ENCODE measurements at places on chromosomes 12 and 14.

DNA sequence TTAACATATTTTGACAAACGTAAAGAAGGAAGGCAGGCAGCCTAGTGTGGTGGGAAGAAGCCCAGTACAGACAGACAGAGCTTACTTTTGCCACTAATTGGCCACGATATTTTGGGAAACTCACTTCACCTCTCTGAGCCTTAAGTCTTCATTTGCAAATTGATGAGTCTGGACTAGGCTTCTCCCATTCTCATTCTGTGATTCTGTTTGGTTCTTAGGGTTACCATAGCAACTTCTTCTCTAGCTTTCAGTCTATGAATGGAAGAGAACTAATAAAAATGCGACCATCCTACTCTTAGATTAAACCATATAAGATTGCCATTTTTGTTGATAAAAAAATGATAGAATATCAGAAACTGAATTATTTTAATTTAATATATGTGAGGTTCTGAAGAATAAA is 210.5 kb downstream of the SNAPC1 start:
- DNase-seq: no peak

- no peak for DNase-seq
Measured at GRCh38 chr12:44942714-44943113, 66.6 kb upstream of the NELL2 start.

GRCh38 chr12:107684990-107685359 is 624 bp upstream of the PWP1 start:
- peak; percentile 34 for DNase-seq

GRCh38 chr12:64625243-64626077 is 15.2 kb downstream of the RASSF3 start:
- peak; percentile 53 for DNase-seq

DNA sequence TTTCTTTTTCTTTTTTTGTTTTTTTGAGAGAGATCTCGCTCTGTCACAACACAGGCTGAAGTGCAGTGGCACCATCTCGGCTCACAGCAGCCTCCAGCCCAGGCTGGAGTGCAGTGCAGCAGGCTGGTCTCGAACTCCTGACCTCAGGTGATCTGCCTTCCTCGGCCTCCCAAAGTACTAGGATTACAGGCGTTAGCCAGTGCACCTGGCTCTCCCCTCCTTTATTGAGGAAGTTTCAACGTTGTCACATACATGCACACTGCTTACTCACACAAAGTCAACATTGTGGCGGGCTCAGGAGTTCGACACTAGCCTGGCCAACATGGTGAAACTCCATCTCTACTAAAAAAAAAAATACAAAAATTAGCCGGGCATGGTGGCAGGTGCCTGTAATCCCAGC is 32.0 kb downstream of the EAPP start:
- DNase-seq: no peak

- DNase-seq: no peak
Measured at GRCh38 chr14:101259748-101260147, 301.5 kb upstream of the DIO3 start.

DNA sequence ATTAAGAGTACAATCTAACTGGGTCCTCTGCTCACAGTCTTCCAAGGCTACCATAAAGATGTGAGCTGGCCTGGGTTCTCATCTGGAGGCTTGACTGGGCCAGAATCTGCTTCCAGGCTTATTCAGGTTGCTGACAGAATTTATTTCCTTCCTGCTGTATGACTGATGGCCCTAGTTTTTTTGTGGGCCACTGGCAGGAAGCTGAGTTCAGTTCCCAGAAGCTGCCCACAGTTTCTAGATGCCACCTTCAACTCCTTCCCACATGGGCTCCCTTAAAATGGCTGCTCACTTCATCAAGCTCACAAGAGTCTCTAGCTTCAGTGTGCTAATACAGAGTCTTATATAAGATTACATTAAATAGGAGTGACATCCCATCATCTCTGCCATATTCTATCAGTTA is 121.7 kb upstream of the CAND1 start:
- no peak for DNase-seq

DNA sequence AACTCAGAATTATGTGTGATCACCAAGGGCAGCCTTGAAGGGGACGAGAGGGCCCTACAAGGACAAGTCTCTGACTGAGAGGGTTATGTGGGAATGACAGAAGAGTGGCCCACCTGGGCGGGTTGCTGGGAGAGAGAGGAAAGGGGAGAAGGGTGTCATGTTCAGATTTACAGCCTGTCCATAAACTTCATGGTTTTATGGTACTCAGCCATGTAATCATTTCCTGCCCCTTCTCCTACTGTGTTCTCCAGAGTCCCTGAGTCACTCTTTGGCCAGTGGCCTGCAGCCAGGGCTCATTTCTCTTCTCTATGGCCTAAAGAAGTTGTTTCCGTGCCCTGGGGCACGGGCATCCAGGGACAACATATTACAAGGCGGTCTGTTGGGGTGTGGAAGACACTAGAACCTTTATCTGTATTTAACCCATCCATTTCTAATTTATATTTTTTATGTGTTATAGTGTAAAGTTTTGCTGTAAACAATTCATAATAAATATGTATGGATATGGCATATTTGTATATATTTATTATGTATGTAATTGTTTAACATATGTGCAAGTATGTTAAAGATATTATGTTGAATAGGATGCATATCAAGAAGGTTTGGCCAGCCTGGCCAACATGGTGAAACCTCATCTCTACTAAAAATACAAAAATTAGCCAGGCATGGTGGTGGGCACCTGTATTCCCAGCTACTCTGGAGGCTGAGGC is 26.9 kb downstream of the DDX47 start:
- DNase-seq: no peak

- DNase-seq: no peak
Measured at GRCh38 chr12:126648074-126648473, 1582.8 kb downstream of the AACS start.

- DNase-seq: peak; percentile 75
Measured at GRCh38 chr12:11836282-11837151, 187.0 kb downstream of the ETV6 start.

DNA sequence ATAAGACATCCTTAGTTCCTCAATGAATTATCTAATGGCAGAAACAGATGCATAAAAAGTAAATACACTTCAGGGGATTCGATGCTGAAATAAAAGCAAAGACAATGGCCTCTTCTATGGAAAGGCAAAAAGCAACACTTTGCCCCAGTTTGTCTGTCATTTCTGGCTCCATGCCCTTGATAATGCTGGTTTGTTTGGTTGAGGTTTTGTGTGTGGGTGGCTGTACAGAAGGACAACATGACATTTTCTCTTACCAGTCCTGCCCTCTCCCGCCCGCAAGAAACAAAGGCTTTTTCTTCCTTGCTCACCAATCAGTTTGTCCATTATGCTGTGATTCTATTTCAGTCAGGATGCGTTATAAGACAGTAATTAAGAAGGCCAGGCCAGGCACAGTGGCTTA is 18.1 kb upstream of the WDR89 start:
- DNase-seq: no peak

DNA sequence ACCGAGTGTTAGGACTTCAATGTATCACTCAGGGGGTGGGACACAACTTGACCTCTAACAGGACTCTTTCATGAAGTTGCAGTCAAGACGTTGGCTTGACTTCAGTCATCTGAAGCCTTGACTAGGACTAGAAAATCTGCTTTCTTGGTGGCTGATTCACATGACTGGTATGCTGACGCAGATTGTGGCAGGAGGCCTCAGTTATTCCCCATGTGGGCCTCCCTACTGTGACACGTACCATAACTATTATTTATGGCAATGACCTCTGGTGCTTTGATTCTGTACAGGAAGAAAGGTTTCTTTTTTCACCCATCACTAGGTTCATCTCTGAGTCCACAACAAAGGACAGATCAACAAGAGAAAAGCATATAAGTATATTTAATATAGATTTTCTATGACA is 270.4 kb downstream of the NEDD1 start:
- no peak for DNase-seq

GRCh38 chr14:20696764-20697163 is 8.2 kb downstream of the ANG start:
- no peak for DNase-seq

- no peak for DNase-seq
Measured at GRCh38 chr12:6384499-6385436, 806 bp downstream of the LTBR start.

- no peak for DNase-seq
Measured at GRCh38 chr14:41636492-41637392, 30.1 kb downstream of the LRFN5 start.

DNA sequence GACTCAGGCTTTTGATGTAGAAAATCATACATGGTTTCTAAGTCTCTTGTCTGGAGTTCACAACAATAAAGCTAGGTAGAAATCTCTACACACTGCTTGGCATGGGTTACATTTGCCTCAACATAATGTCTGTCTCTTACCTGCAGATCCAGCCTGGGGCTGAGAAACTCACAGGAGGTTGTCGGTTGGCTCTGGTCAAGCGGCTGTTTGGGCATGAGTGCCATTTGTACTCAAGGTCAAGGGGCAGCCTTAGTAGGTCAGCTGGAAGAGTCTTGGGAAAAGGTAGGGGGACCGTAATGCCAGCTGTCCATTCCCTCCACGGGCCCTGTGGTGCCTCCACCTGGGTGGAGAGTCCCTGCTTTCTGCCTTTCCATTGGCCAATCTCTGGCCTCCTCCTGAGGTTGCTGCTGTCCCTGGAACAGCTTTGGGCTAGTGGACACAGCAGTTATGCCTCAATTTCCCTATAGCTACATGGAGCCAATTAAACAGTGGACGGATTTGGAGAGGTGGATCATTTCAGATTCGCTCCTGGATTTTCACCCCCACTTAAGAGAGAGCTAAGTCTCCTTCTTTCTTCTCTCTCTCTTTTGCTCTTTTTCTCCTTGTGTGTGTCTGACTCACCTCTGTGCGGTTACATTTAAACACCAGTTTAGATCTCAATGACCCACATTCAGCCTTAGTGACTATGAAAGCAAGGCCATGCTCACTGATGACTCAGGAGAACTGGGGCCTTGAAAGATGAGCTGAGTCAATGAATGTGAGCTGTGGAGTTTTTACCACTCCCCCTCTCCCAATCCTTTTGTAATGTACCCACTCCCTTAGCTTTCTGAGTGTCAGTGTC is 132.8 kb upstream of the HIF1A start:
- DNase-seq: no peak

DNA sequence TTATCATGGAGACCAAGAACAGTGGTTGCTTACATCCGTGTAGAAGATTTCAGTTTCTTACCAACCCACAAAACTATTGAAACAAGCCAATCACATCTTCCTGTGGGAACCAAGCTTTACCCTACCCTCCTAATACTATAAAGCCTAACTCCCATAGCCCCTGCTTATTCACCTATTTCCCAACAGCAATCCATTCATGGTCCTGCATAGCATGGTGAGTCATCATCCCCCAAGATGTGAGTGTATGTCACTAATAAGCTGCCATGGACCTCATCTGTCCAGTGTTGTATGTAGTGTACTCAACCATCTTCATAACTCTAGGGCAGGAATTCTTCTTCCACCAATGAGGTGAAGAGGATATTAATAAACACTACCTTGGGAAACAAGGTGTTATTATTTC is 1620.4 kb upstream of the FLRT2 start:
- no peak for DNase-seq

- DNase-seq: no peak
Measured at GRCh38 chr14:93402951-93403350, 27.8 kb upstream of the UNC79 start.

DNA sequence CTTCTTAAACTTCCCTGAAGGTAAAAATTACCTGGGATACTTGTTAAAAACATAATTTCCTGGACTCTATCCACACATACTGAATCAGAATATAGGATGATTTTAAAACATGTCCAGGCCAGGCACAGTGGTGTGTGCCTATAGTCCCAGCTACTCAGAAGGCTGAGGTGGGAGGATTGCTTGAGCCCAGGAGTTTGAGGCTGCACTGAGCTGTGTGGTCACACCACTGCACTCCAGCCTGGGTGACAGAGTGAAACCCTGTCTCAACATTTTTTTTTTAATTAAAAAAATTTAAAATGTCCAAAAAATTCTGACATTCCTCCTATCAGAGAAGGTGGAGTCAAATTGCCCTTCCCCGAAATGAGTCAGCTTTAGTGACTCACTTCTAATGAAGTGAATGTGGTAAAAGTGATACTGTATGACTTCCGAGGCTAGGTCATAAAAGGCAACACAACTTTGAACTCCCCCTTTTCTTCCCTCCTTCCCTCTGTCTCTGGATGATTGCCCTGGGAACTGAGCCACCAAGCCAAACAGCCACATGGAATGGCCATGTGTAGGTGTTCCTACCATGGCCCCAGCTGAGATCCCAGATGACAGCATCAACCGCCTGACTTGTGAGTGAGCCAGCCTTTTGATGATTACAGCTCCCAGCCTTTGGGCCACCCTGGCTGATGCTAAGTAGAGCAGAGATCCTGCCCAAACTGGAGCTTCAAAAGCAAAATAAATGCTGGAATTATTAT is 36.3 kb downstream of the LIMA1 start:
- peak; percentile 50 for DNase-seq

GRCh38 chr12:68908076-68908475 is 24.9 kb downstream of the CPM start:
- DNase-seq: no peak

DNA sequence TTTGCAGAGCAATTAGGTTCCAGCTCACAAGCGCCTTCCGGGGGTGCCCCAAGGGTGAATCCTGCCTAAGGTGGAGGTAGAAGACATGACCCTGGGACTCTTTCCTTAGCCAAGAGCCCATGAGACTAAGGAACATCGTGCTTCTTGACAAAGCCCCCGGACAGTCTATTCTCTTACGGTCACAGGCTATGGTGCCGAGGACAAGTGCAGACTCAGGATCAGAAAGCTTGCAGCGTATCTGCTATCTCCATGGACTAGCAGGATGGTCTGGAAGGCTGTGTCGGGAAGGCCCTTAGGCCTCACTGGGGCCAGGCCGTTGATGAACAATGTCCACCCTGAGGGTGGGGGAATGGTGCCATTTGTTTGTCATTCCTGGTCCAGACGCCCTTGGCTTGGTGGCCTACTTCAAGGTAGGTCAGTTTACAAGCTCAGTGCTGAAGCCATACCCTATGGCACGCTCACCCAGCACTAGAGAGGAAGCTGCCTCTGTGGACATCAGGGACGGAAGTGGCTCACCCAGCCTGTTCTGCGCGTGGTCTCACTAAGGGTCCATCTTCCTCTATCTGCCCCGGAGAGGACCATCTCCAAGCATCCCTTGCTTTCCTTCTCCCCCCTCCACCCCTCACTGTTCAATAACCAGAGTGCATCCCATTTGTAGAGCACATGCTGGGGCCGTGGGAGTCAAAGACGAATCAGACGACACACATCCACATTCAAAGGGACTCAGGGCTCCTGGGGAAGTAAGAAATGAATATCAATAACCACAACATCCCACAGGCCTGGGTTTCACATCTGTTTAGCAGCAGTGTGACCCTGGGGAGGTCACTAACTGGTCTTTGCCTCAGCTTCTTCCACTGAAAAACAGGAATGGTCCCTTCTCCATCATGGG is 45.0 kb upstream of the IQSEC3 start:
- peak; percentile 25 for DNase-seq

- no peak for DNase-seq
Measured at GRCh38 chr12:57560516-57560915, 10.7 kb downstream of the KIF5A start.

DNA sequence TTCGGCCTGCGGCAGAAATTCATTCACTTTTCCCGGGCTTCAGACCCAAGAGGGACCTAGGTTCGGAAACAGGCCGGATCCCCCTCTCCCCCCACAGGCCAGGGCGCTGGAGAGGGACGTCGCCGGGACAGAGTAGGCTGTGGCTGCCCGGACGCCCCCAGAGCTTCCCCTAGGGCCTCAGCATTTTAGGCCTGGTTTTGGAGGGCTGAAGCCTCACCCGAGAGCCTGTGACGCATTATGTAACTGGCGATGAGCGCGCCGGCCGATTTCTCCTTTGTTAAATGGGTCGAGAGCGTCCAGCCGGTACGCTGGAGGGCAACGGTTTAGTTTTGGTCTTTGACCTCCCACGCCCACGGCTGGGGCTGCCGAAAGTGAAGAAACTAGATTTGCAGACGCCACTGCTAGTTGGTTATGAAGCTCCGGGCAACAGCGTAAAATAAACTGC is 657 bp downstream of the PEBP1 start:
- DNase-seq: peak; percentile 61

Data from activated CD4-positive, alpha-beta T cell treated with anti-CD3 and anti-CD28 coated beads, Interleukin-2, amount 50 U/mL, for 48 hours (primary cell).